ENCODE measurements at places on chromosomes 16 and 17.
A peak's percentile ranks its signal among the peaks of the same experiment; 100 is the strongest.

- no peak for DNase-seq
Measured at GRCh38 chr16:64408699-64409098, 713.2 kb downstream of the CDH11 start.

GRCh38 chr16:56915336-56916119 is 16.4 kb upstream of the HERPUD1 start:
- DNase-seq = no peak

- DNase-seq = peak; percentile 80
Measured at GRCh38 chr16:23504453-23505179, 5.7 kb downstream of the GGA2 start.

DNA sequence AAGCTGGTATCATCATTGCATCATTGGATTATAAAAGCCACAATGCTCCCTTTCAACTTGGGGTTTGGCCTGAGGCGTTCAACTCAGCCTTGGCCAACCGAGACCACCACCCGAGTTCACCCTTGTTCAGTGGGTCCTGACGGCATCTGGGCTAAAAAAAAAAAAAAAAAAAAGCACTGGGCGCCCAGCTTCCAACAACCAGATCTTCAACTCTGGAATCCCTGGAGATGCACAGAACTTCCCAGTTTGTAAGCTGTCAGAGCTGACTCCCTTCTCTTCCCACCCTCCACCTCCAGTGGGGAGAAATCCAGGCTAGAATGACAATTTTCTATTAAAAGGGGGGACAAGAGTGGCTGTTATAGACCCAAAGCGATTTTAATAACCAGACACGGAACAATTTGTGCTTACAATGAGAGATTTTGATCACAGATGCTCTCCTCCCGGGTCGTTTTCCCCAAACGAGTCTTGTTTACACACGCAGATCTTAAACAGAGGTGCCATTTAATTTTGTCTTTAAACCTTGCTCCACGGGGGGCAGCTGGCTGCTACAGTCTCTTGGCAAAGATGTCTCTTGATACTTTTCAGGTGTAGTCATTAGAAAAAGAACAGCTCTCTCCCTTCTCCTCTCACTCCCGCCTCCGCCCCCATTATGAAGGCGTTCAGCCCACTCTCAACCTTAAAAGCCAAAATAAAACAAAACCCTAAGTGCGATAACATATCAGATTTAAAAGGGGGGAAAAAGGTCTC is 26.9 kb downstream of the GPRC5B start:
- no peak for DNase-seq

GRCh38 chr17:66373944-66374817 is 71.8 kb downstream of the PRKCA start:
- DNase-seq = no peak

DNA sequence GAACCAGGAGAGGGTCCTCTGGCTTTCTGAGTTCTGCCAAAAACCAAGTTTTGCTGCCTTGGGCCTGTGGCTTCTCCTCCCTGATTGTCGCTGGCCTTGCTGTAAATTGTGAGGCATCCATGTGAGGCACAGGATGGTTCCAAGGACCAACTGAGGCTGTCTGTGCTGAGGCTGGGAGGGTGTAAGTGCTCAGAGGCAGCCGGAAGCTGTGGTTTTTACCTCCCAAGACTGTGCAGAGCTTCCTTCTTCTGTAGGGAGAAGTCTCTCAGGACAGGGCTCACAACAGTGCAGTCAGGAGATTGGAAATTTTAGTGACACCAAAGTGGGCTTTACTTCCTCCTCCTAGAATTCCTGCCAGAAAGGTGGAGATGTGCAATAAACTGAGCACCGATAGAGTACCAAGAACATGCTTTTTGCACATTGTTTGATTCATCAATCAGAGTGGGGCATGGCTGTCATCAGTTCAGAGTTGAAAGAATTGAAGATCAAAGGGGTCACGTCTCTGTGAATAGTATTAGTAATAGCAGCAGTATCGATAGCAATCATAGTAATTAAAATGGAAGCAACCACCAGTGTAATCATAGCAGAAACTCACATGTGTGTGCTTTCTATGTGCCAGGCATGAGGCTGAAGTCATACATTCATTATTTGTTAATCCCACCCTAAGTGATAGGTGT is 467.1 kb downstream of the WWOX start:
- DNase-seq = no peak

DNA sequence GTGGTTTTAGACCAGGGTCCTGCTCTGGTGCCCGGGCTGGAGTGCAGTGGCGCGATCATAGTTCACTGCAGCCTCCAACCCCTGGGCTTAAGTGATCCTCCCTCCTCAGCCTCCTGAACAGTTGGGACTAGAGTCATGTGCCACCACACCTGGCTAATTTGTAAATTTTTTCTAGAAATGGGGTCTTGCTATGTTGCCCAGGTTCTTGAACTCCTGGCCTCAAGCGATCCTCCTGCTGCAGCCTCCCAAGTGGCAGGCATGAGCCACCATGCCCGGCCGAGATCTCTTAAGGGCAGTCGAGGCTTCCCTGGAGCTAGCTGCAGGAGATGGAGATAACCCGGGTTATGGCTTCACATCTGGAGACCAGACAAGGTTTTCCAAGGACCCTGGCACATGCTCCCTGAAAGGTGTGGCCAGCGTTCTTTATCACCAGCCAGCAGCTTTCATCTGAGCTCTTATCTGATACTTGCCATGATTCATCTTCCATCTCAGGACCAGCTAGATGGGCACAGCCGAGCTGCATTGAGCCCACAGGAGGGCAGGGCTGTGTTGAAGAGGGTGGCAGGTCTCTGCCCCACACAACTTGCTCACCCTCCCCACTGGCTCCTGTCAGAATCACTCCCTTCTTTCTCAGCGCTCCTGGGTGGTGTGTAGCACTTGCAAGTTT is 28.6 kb downstream of the SCNN1B start:
- DNase-seq = no peak

GRCh38 chr17:28506763-28507487 is 777 bp downstream of the FOXN1 start:
- no peak for DNase-seq

DNA sequence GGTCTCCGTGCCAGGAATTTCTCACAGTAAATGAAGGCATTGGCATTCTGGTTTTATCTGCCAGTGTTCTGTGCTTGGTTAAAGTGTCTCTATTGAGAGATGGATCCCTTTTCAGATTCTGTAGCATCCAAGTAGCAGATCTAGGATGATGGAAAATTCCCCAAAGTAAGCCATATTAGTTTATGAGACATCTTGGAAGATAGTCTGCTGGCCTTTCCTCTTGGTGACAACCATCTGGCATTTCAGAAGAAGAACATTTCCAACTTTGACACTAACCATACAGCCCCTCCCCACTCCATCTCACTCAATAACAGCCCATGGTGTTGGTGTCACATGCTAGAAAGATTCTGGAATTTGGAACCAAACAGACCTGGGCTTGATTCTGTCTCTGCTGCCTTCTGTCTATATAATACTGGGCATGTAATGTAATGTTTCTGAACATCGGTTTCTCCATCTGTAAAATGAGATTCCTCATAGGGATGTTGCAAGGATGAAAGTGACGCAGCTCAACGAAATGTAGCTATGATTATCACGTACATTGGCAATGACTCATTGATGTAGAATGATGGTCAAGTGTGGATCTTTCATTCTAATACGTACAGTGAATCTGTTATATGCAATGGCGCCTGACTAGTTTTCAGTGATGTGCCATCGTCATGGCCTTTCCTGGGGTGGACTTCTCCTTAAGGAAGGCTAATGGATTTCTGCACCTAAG is 32.6 kb upstream of the PIRT start:
- DNase-seq = no peak

- no peak for DNase-seq
Measured at GRCh38 chr17:63547083-63547523, 3.2 kb upstream of the DCAF7 start.

- no peak for DNase-seq
Measured at GRCh38 chr17:79702034-79702433, 28.7 kb upstream of the ENPP7 start.

GRCh38 chr17:4945176-4945943 is 3.0 kb downstream of the PFN1 start:
- DNase-seq = peak; percentile 90

DNA sequence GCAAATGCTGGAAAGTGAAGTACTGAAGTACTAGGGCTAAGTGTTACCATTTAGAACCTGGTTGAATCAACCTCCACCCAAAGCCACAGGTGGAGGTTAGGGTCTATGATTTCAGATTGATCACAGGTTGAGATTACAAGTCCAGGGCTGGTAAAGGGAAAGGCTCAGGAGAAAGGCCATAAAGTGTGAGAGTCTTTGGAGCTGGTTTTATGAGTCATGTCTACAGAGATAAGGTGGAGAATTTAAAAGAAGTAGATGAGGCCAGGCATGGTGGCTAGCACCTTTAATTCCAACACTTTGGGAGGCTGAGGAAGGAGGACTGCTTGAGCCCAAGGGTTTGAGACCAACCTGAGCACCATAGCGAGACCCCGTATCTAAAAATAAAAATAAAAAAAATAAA is 221.7 kb upstream of the CDH11 start:
- DNase-seq = no peak

- peak; percentile 80 for DNase-seq
Measured at GRCh38 chr17:17819561-17819995, 17.2 kb downstream of the SREBF1 start.

DNA sequence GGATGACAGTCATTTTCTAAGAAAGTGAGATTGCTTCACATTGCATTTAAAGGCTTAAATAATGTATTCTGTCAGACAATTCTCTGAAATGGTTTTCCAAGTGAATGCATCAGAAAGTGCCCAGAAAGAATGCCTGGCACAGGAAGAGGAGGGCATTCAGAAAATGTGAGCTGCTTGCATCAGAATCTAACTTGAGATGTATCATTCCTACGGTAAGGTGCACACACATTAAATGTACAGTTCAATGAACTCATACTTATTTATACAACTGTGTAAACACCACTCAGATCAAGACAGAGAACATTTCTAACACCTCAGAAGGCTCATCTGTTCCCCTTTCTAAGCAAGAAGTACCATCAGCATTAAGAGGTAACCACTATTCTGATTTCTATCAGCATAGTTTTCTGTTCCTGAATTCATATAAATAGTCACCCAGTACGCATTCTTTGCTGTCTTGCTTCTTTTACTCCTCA is 638.0 kb downstream of the MAF start:
- DNase-seq = no peak

DNA sequence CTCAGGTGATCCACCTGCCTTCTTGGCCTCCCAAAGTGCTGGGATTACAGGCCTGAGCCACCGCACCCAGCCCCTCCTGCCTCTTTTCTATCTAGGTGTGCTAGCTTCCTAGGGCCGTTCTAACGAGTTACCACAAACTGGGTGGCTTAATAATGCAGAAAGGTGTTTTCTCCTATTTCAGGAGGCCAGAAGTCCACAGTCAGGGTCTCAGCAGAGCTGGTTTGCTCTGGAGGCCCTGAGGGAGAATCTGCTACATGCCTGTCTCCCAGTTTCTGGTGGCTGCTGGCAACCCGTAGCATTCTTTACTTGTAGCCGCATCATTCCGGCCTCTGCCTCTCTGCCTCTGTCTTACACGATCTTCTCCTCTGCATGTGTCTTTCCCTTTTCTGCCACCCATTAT is 89.2 kb downstream of the NTN1 start:
- no peak for DNase-seq

GRCh38 chr17:65050438-65050837 is 6.1 kb downstream of the GNA13 start:
- DNase-seq = no peak

GRCh38 chr17:2042933-2043332 is 1.1 kb downstream of the OVCA2 start:
- no peak for DNase-seq

GRCh38 chr16:28326881-28327610 is 34.7 kb downstream of the SBK1 start:
- DNase-seq = peak; percentile 64

GRCh38 chr16:74485916-74486315 is 64.6 kb upstream of the CLEC18B start:
- DNase-seq = no peak

- peak; percentile 98 for DNase-seq
Measured at GRCh38 chr17:28812091-28812747, 30.4 kb downstream of the FAM222B start.

- DNase-seq = no peak
Measured at GRCh38 chr17:6134721-6135120, 64.5 kb downstream of the WSCD1 start.

DNA sequence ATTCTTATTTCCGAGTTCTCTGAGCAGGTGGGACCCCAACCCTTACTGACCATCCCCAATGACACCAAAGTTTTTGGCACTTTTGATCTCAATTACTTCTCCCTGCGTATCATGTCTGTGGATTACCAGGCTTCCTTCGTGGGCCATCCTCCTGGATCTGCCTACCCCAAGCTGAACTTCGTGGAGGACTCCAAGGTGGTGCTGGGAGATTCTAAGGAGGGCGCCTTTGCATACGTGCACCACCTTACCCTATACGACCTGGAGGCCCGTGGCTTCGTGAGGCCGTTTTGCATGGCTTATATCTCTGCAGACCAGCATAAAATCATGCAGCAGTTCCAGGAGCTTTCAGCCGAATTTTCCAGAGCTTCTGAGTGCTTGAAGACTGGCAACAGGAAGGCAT is 868 bp downstream of the SMCR8 start:
- no peak for DNase-seq

DNA sequence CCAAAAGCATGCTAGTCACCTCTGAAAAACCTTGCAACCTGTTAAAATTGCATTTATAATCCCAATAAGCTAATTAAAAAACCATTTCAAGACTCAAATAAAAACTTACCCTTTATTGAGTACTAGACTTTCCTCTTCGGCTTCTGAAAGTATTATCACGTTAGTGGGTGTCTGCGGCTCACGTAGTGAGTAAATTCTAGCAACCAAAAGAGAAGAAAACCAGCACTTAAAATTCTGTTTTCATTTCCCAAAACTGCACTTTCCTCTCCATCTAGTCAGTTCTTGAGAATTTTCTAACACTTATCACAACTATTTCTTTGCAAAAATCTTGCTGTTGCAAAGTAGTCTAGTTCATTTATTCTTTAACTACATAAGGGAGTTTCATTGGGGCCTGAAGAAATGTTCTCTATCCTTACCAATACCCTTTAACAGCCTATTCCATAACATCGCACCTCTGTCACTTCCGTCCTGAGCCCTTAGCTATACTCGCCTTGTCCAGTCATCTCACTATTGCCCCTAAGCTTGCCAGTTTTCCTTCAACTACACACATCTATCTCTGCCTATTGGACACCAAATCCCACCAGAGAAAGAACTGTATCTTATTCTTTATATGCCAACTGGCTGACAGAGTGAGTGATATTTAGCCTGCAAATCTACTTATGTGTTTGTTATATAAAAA is 8.7 kb downstream of the NUP88 start:
- DNase-seq = no peak

Measured in psoas muscle (tissue), 8 donors.